ENCODE measurements at places on chromosomes 11 and 22.

DNA sequence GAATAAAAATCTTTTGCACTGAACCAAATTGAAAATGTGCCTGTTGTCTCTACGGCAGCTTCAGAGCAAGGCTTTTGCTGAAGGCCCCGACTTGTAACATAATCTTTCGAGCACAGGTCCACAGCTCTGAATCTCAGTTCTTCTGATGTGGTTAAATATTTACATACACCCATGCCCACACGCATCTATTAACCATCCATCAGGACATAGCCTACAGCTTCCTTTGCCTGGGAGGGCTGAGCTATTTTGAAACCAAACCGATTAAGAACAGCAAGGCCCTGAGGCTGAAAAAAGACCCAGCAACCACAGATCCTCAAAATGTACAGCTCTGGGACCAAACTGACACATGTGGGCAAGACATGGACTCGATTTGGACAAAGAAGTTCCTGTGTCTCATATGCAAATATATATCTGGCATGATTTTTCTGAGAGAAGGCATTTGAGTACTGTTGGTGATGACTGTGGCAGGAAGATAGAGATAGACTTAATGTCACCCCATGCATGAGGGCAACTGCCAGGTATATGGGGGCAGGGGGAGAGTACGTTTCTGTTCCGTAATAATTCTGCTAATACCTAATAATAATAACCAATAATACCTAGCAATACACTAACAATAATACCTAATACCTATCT lies 322.7 kb upstream of the PLET1 start:
- no peak for DNase-seq

DNA sequence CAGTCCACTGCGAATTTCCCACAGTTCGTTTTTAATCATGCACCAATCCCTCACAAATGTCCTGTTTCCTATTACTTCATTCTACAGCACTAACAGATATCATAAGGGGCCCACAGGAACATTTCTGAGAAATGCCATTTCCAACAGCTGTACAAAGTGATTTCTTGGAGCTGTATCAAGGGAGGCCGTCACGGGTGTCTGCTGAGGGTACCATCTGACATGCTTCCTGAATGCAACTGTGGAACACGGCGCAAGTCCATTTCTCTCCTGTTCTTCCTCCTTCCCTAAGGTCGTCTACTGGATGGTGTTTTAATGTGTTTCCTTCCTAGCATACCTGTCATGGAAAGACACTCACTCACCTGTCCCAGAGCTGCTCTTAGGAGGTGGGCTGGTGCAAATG lies 320.7 kb downstream of the LARGE1 start:
- no peak for DNase-seq

- DNase-seq, result no peak
These were observed 26.7 kb upstream of the PICK1 start for GRCh38 chr22:38030311-38031133.

DNA sequence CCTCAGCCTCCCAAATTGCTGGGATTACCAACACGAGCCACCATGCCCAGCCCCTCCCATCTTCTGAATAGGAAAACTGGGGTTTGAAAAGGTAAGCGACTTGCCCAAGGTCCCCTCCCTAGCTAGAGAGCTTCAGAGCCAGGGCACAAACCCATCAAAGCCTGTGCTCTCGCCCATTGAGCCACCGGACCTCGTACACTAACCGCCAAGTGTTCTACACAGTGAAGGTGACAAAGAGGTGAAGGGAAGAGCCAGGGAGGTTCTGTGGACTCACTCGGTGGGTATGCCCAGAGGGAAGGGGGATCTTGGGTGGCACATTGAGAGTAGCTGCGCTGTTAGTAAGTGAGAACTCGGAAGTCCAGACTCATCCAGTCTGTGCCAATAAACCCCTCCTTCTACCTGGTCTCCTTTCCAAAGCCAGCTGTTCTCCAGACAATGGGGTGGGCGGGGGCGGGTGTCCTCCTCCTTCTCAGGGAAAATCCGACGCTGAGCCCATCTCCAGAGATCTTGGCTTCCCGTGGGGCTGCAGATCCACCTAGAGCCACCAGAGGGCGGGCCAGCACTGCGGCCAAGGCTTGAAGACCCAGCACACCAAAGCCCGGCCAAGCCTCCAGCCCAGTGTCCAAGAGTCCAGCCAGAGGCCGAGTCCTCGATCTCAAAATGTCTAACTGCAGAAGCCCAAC lies 3.2 kb upstream of the RTN4RL2 start:
- peak; percentile 82 for DNase-seq

- no peak for DNase-seq
These were observed 11.7 kb downstream of the BTG4 start for GRCh38 chr11:111500481-111500880.

DNA sequence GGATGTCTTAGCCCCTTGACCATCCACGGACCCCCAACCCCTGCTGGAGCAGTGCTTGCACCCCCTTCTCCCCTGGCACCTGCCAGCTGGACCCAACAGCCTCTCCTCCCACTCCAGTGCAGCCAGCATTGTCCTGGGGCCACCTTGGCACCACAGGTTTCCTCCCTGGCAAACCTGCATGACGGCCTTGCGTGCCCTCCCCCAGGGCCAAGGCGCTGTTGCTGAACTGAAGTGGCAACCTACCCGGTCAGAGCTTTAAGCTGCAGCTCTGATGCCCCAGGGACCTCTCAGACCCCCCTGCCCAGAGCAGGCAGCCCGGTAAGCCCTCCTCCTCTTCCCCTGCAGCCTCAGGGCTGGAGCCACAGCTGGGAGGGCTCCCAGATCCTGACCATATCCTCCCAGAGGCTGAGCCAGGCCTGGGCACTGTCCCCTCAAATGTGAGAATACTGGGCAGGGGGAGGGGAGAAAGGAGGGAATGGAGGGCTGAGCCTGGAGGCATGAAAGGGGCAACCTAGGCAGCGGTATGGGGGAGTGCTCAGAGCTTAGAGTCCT lies 1.8 kb upstream of the LRRC75B start:
- DNase-seq, result no peak

DNA sequence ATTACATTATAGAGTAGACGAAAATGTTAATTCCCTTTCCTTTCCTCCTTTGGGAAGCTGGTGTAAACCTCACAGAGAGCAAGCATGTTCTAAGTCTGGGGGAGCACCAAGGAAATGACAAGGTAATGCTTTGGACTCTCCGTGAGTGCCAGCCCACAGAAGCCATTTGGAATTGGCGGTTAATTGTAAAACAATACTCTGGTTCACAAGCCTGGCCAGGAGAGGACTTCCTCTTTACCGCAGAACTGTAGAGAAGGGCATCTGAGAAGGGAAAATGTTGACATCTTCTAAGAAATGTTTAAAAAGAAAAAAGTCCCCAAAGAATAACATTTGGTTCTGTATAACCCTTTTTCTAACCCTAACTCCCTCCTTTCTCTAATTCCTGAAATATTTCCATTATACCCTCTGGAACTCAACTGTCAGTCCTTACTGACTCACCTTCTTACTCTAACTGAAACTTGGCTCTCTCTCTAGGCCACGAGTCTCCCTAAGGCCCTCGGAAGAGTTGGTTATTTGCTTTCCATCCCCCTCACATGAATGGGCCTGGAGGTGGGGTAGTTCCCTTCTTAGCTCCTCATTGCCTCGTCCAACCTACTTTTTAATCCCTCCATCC lies 379.8 kb downstream of the SOX6 start:
- DNase-seq, result peak; percentile 46

DNA sequence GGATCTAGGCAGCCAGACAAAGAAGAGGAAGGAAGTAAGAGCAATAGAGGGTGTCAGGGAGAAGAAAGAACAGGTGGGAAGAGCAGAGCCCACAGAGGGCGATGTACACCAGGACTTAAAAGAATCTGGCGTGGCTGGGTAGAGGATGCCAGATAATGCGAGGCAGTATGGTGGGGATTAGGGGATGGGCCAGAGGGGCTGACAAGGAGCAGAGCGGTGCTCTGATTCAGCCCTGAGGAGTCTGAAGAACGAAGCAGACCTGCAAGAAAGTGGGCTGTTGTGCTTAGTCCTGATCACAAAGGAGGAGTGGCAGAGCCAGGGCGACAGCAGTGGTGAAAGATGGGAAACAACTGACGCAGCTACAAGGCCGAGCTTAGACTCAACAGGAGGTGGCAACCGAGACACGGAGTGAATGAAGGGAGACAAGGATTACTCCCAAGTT lies 163.7 kb downstream of the LARGE1 start:
- DNase-seq, result peak; percentile 54

GRCh38 chr11:81246941-81247340 lies 1486.7 kb downstream of the FAM181B start:
- DNase-seq, result no peak

DNA sequence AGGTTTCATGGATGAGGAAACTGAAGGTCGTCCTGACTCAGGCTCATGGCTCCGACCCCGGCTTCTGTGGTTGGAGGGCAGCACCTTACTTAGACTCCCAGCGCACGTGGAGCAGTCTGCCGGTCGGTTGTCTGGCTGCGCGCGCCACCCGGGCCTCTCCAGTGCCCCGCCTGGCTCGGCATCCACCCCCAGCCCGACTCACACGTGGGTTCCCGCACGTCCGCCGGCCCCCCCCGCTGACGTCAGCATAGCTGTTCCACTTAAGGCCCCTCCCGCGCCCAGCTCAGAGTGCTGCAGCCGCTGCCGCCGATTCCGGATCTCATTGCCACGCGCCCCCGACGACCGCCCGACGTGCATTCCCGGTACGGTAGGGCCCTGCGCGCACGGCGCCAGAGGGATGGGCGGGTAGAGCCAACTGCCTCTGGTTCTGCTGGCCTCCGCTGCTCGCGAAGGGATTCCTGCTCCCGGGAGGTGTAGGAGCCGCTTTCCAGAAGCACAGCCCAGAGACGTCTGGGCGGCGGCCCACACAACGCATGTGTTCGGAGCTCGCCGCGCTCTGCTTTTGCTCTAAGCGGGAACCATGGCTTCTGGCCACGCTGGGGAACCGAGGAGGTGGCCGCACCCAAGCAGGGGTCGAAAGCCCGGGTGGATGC lies at the start of gene LDHA:
Gene LDHA (plus strand): TSS at position 289 of the 653 bp plus-strand sequence. CDS start 2,280 bp downstream, outside the sequence.
- DNase-seq, result peak; percentile 99

DNA sequence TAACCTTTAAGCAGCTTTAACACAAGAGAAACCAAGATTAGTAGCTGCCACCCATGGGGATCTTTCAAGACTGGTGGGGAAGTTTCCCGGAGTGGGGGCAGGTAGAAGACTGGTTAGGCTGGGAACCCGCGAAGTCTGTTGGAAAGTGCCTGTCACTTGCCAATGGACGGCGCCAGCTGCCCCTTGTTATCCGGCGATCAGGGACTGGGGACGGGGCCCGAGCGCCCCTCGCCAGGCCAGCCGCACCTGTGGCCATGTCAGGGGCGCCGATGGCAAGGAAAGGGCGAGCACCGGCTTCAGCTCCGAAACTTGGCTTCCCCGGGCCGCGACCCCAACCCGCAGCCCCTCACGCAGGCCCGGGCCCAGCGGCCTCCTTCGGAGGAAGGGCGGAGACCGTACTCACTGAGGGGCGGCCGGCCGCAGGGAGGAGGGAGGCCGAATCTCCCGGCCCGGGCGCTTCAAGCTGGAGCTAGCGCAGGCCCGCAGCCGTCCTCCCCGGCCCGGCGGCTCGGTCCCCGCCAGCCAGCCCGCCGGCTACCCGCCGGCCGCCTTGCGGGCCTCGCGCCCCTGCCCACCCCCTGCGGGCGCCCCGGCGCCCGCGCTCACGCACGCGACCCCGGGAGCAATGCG lies 539 bp downstream of the EIF4ENIF1 start:
- DNase-seq, result peak; percentile 60

- DNase-seq, result no peak
These were observed 109.4 kb upstream of the E2F8 start for GRCh38 chr11:19350160-19350559.

GRCh38 chr11:15941206-15941770 lies 415.1 kb downstream of the SOX6 start:
- peak; percentile 9 for DNase-seq

DNA sequence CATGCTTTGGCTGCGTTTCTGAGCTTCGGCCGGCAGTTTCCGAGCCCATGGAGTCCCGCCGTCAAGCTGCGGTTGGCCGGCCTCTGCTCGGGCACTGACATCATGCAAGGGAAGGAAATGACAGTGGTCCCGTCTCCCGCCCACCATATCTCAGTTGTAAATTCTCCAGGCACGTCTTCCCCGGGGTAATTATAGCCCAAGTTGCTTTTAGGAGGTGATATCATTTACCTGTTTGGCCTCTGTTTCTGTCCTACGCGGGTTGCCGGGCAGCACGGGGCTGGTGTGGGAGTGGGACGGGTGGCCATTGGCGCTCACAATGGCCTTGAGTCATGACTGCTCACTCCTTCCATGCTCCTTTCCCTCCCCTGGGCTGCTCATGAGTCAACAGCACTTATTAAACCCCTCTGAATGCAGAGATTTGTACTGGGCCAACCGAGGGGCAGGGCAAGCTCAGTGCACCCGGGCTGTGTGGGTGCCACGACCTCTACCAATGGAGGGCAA lies 4.2 kb upstream of the ANO1 start:
- DNase-seq, result no peak

DNA sequence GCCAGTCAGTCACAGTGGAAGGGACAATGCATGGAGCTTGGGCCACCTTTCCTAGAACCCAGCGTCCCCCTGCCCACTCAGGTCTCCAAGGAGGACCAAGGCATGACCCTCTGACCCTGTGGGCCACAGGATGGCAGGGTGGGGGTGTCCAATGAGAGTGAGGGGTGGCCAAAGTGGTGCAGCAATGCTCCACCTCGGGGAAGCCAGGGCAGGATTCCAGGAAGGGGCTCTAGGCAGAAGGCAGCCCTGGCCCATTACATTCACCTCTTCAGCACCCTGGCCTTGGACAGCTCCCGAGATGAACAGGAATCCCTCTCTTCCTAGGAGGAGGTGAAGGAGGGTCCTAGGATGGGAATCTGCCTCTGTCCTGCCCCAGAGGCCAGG lies 597.5 kb downstream of the BRD1 start:
- DNase-seq, result peak; percentile 18

DNA sequence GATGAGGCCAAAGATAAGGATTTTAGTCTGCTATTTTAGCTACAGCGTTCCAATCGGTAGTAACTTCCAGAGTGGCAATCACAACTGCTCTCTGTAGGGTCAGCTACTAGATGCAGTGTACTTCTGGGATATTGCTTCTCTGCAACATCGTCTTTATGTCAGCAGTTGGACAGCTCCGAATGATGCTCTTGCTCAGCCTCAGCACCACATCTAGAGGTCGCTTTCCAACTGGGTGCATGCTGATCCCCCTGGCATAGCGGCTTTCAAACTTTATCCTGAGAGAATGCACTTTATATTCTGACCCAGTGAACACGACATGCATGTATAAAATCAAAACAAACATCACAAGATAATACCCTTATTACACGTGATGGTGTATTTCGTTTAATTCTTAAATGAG lies 219.6 kb downstream of the C11orf87 start:
- peak; percentile 53 for DNase-seq

DNA sequence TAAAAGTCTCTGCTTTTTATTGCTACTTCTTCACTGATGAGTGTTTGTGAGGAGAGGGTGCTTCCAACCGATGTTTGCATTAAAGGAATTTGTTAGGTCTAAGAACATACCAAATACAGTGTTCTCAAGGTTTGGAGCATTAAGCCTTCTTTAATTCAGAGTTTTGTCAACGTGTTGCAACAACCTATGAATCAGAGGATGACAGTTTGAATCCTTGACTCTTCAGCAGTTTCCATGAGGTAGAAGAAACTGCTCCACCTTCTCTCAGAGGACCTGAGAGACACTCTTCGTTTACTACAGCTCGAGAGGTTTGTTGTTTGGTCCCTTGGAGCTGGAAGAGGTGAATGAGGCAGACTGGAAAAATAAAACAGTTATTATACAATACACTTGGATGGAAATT lies 55.7 kb downstream of the NCAM1 start:
- peak; percentile 49 for DNase-seq

GRCh38 chr11:96309016-96309642 lies 33.9 kb downstream of the MAML2 start:
- DNase-seq, result no peak

- DNase-seq, result peak; percentile 24
These were observed 22.3 kb downstream of the SMCO4 start for GRCh38 chr11:93520726-93521509.

All from NB4 (cell line).